ENCODE measurements at places on chromosomes 3 and 15.

DNA sequence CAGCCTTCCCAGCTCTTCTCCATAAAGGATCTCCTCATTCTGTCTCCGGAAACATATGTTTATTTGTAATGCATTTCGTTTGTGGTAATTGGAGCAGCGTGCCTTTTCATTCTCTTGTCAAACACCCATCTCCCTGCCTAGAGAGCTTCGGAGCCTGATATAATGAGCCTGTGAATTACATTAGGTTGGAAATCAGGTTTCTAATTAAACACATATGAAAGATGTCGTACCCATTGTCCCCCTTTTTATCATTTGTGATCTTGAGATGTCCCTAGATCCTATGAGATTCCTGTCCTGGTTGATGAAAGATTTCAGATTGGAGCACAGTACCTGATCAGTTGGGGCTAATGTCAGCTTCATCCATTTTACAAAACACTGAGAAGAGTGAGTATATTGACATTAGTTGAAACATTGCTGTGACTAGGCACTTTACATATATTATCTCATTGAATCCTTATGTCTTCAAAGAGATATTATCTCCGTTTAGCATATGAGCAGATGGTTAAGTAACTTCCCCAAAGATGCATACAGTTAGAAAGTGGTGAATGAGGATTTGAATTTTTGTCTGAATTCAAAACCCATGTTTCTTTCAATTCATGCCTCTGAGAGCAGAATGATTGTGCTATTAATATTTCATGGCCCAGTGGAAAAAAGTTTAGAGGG, 23.1 kb downstream of the SYN2 start:
- no peak for DNase-seq

DNA sequence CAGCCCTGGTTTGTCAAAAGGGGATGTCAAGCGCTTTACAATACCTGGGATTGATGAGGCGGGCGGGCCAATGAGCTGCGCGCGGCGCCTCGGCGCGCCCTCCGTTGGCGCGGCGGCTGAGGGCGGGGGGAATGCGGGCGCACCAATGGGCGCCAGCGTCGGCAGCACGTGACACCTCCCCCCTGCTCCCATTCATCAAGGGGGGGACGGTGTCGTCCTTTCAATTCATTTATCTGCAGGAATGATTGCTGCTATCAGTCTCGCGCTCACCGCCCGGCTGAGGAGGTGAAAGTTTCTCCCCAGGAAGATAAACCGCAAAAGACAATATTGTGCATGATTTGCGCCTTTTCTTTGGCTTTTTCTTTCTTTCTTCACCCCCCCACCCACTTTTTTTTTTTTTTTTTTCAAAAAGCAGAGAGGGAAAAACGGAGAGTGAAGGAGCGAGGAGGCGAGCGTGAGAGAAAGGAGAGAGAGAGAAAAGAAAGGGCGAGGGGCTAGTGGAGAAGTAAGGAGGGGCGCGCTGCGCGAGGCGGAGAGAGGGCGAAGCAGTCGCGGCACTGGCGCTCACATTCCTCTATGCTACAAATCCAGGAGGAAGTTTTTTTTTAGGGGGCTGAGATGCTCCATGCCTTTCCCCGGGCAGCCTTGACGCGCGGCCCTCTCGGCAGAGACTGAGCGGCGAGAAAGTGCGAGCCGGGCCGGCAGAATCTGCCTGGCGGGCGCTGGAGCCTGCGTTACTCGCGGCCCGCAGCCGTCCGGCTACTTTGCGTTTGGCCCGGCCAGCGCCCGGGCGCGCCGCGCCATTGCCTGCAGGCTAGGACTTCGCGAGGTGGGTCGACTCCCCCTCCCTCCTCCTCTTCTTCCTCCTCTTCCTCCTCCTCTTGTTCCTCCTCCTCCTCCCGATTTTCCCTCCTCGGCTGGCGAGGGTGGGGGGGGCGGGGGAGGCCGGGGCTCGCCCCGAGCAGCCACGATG, at the start of gene ZIC1:
Gene ZIC1, plus strand, starts transcription at position 223 of the 973 bp plus-strand sequence. Its CDS starts 748 bp downstream, at position 971.
- no peak for DNase-seq

DNA sequence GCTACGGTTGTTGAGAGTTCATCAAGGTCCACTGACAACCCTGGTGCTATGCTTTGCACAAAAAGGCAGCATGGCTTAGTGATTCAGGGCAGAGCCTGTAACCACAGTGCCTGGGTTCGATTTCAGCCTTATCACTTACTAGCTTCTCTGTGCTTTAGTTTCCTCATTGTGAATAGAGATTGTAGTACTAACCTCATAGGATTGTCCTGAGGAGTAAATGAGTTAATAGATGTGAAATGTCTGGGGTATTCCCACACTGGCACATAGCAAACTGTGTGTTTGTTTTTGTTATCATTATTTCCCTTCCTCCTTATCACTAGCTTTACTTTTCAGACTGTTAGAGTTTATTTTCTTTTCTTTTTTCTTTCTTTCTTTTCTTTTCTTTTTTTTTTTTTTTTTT, 16.3 kb downstream of the CRTAP start:
- no peak for DNase-seq

DNA sequence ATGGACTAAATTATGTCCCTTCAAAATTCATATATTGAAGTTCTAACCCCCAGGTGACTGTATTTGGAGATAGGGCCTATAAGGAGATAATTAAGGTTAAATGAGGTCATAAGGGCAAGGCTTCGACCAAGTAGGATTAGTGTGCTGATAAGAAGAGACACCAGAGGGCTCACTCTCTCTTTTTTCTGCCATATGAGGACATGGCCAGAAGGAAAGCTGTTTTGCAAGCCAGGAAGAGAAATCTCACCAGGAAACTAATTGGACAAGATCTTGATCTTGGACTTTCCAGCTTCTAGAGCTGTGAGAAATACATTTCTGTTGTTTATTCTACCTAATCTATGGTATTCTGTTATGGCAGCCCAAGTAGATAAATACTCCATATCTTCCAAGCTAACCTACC, 503.6 kb upstream of the NAALADL2 start:
- DNase-seq: no peak

DNA sequence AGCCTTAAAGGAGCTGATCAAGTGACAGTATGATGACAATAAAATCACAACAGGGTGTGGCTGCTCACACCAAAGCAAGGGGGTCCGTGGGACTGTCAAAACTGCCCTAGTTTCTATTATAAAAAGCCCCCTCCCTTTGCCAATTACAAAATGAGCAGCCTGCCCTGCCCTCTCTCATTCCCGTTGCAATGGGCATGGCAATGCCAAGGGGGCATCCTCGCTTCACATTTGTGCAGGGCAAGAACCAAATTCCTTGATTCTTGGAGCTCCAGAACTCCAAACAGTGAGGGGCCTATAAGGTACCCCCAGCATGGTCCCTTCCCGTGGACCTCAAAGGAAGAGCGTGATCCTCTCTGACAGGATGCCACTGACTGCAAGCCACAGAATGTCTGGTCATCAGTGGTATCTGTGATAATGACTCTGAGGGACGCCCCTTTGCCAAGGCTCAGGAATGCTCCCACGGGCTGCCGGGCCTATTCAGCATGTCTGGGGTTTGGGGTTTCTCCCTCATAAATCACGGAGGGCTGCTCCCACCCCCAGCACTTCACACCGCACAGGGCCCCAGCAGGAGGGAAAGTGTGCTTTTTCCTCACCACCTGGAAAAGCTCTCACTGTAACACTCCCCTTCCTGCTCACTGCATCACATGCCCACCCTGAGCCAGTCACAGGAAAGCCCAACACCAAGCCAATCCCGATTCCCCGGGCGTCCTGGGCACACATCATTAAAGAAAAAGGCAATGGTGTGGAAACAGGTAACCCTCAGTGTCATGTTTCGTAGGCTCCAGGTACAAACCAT, 105.1 kb upstream of the TRPM1 start:
- no peak for DNase-seq

DNA sequence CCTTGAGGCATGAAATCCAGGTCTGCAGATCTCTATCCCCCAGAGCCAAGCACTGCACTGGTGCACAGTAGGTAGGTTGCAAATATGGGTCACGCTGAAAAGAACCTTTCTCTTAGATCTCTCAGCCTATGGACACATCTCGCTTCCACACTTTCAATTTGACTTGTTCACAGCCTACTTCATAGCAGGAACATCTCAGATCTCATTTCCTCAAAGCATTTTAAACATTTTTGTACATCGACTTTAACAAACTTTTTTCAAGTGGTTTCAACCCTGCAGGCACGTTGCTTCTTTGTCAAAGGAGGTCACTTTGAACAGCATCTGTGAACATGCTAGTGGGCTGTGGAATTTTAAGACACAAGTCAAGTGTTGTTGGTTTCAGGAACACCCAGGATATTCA, 76.0 kb downstream of the SLC12A8 start:
- peak; percentile 38 for DNase-seq

- DNase-seq: no peak
These were observed 36.5 kb downstream of the DAPK2 start for GRCh38 chr15:64009798-64010261.

DNA sequence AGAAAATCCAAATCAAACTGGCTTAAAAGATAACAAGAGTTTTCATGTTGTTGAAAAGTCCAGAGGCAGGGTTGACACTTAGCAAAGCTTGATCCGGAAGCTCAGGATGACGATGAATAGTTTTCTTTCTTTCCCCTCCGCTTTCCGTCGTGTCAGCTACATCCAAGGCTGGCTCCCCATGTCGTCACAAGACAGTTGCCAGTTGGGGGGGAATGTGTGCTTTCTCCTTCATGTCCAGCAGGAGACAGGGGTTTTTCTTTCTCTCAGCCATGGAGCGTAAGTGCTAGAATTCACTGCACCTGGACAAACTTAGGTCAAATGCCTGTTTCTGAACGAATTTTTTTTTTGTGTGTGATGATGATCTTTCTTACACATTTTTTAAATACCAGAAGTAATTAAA, 273.8 kb upstream of the RGMA start:
- DNase-seq: no peak

Measured in GM10248 (cell line).